ENCODE measurements at places on chromosomes 4 and X. TPM values are rescaled to one million over a fixed set of nuclear protein-coding genes. Genes with fewer than 3 reads are reported as not detected.

The ADH7 gene
- 2.1 TPM for total RNA-seq

The ARAP2 gene
- total RNA-seq: 6.7 TPM

The MGARP gene
- 14.9 TPM for total RNA-seq

The CLCN4 gene
- total RNA-seq: 5.0 TPM

The NLGN3 gene
- total RNA-seq: 0.49 TPM

The LEF1 gene
- total RNA-seq: 49.1 TPM

The APLN gene
- 1.3 TPM for total RNA-seq

The KCTD8 gene
- not detected for total RNA-seq

The LRP2BP gene
- 0.49 TPM for total RNA-seq

The CSN3 gene
- total RNA-seq: not detected

The CEP44 gene
- total RNA-seq: 12.7 TPM

The S100P gene
- not detected for total RNA-seq

The EGF gene
- total RNA-seq: 3.0 TPM

The AMTN gene
- not detected for total RNA-seq

The HELT gene
- total RNA-seq: not detected

The GPRIN3 gene
- 0.49 TPM for total RNA-seq

The IL13RA2 gene
- total RNA-seq: 5.7 TPM

The SPANXA1 gene
- total RNA-seq: not detected

The NUDT11 gene
- total RNA-seq: 9.1 TPM

The IL9R gene
- not detected for total RNA-seq

The CTSO gene
- 25.4 TPM for total RNA-seq

The AFM gene
- total RNA-seq: not detected

The FAM47A gene
- total RNA-seq: not detected

The MEPE gene
- not detected for total RNA-seq

The WDR1 gene
- 422 TPM for total RNA-seq

All from hair follicle dermal papilla cell (primary cell).